ENCODE measurements at places on chromosomes 12 and 14.

DNA sequence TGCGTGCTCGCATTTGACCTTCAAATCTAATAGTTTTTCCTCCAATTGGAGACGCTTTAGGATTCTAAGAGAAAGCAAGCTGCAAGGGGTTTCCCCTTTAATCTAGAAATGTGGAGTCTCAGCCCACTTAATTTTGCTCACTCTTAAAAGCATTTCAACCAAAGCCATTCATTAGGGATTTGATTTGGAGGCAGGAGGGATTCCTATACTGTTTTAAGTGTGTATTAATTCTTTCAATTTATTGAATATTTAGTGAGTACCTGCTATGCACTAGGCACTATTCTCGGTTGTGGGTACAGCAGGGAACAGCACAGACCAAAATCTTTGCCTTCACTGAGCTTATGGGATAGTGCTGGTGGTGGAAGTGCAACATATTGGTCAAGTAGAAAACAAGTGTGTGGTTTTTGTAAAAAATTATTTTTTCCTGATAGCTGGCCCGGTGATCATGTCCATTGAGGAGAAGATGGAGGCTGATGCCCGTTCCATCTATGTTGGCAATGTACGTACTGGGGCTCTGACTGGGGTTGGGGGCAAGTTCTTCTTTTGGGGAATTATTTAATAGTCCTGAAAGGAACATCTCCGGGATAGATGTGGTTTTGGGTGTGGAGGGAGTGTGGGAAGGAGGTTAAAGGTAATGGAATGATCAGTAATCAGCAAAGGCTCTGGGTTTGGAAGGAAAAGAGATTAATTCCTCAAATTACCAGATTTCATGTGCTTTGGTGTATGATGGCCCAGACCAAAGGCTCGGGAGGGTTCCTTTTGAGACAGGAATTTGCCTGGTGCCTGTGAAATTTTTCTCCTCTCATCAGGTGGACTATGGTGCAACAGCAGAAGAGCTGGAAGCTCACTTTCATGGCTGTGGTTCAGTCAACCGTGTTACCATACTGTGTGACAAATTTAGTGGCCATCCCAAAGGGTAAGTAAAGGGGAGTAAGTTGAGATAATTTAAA, 1.6 kb downstream of the PABPN1 start:
- DNase-seq, result no peak

DNA sequence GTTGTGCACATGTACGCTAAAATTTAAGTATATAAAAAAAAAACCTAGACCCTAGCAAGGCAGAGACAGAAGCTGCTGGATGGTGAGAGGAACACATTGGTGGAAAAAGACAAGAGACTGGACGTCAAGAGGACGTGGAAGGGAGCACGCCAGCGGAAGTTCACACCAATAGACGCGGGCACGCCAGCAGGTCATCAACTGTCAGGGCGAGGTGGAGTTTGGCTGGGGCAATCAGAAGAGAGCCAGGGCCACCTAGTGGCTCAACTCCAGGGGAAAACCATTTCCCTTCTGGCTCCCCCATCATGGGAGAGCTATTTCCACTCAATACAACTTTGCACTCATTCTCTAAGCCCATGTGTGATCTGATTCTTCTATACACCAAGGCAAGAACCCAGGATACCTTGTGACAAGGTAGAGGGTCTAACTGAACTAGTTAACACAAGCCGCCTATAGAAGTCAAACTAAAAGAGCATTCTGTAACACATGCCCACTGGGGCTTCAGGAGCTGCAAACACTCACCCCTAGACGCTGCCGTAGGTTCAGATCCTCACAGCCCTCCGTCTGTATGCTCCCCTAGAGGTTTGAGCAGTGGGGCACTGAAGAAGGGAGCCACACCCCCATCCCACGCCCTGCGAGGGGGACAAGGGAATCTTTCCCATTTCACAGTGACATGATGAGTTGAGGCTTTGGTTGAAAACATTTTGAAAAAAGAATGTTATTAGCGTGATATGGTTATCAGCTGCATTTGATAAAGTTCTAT, 702.7 kb downstream of the TMTC2 start:
- no peak for DNase-seq

- no peak for DNase-seq
Observed at GRCh38 chr12:53208877-53209463, 1.9 kb upstream of the ITGB7 start.

DNA sequence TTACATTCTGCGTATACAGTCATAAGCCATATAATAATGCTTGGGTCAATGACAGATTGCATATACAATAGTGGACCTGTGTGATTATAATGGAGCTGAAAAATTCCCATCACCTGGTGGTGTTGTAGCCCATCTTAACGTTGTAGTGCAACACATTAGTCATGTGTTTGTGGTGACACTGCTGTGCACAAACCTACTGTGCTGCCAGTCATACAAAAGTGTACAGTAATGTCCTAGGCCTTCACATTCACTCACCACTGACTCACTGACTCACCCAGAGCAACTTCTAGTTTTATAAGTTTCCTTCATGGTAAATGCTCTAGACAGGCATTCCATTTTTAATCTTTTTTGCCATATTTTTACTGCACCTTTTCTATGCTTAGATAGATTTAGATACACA, 194.8 kb upstream of the SEL1L start:
- no peak for DNase-seq

DNA sequence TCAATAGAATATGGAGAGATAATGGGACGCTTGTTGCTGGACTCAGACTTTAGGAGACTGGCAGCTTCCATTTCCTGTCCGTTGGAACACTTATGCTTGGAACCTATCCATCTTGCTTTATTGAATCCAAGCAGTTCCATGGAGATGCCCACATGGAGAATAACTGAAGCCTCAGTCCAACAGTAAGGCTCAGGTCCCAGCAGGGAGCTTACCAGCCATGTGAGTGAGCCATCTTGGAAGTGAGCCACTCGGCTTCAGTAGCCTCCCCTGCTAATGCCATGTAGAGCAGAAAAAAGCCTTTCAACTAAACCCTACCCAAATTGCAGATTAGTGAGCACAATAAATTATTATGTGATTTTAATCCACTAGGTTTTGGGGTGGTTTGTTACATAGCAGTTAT, 538.8 kb upstream of the STXBP6 start:
- DNase-seq, result no peak

DNA sequence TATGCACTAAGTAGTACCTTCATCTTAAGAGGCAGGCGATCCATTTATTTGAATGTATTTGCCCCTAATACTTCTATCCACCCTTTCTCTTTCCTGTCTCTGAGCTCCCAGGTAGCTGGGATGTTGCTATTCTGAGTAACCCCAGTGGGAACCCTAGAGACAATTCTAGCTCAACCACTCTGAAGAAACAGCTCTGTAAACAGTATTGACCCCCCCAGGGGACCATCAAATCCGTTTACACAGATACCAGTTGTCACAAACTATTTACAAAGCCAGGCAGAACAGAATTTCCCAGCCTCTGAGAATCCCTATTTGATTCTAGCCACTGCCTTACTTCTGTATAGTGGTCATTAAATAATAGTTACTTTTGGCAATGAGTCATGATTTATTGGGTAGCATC, 64.9 kb downstream of the MIPOL1 start:
- no peak for DNase-seq
